ENCODE measurements at places on chromosomes 1 and 21.

DNA sequence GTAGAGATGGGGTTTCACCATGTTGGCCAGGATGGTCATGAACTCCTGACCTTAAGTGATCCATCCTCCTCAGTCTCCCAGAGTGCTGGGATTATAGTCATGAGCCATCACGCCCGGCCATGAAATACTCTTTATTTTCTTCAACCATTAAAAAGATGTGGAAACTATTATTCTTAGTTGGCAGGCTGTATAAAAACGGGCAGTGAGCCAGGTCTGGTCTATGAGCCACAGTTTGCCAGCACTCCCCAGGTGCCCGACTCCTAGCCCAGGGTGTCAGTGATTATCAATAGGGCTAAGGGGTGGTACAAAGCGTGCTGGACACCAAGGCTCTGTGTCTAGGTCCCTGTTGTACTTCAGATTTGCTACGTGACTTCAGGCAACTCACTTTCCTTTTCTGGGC is 3.7 kb upstream of the TMEM61 start:
- DNase-seq, result no peak

DNA sequence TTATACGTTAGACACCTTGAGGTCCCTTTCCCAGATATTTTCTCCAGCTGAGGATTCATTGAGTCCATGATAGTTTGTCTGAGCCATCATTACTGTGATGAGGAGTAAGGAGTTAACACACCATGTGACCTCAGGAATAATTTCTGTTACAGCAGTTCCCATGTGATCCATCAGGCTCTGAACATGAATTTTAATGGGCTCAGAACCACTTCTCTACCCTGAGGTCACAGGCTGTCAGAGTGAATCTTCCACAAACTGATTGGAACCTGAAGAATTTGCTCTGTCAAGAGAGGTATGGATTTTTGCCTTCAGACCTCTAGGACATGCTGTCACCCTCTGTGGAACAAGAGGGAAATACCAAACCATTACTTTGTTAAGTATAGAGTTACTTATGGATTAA is 81.0 kb downstream of the NTMT2 start:
- DNase-seq, result no peak

GRCh38 chr21:15421947-15422346 is 307.8 kb upstream of the USP25 start:
- DNase-seq, result no peak

DNA sequence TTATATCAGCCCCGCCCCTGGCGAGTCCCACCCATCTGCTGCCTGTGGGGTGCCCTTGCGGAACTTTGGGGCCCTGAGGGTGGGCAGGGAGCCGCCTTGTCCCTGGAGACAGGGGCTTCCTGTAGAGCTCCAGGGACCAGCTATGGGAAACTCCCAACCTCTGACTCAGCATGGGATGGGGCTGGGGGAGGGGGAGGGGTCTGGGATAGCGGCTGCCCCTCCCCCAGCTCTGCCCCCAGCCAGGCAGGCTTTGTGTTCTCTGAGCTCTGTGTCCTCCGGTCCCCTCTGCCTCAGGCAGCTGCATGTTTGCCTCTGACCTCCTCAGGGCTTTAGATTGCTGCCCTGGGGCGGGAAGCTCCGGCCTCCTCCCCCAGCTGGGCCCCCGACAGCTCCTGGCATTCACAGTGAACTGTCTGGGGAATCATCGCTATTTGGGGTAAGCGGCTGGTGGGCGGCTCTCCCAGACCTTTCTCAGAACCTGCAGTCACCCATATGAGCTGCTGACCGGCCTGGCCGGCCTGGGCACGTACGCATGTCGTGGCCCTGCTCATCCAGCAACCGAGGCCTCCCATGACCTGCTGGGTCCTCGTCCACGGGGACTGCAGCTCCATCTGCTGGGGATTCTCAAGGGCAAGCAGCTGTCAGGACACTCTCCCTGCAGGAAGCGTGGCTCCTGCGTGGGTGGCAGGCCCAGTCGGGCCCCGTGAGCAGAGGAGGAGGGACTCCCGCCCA is 17.1 kb downstream of the ARHGEF16 start:
- no peak for DNase-seq

DNA sequence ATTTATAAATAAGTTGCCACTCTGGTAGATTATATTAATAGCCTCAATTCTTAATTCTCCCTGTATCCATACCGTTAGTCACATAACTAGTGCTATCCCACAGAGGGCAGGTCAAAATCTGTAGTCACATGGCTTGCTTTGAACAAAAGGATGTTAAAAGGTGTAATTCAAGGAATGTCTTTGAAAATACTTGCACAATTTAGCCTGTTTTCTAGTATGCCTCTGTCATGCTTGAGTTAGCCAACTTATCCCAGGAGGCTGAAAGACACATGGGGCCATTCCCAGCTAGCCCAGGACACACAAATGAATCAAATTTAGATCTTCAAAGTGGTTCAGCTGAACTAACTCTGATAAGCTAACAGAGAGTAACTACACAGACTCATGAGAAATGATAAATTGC is 758.5 kb upstream of the NEGR1 start:
- no peak for DNase-seq

DNA sequence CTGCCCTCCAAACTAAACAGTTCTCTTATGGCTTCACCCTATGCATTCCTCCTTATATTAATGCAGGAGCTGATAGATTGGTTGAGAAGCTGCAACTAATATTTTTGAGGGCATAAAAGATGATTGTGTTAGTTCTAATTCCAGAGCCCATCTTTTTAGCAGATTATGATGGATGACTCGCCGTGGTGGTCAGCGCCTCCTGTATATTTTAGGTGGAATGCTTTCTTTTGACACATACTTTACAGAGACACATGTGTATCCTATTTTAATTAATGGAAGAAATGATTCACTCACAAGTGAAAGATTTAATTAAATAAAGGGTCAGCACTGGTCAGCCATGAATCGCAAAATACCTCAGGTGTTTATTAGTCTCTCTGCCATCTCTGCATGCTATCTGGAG is 120.7 kb downstream of the TM2D1 start:
- DNase-seq, result no peak

DNA sequence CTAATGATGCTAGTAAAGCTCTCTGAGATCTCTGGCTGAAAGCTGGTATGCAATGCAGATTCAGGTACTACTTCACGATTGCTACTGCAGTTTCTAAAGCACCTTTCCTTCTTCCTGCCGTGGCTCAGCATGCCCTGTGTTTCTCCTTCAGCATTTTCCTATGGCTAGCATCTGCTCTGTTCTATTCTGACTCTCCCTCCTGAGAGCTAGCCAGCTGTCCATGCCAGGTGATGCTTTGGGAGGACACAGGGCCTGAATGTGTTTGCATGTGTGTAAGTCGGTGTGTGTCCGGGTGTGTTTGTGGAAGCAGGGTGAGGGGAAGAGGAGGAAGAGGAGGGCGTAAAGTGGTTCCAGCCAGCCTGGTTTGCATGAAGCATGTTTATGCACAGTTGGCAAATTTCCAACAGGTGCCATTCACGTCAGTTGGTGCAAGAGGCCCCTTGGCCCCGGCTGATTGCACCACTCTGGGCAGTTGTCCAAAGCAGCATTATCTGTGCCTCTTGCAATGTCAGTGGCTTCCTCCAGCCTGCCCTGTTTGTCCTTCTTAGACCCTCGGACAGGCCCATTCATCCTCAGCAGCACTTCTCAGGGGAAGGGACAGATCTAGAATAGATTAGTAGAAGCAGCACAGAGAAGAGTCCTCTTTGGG is 433.3 kb downstream of the DISC1 start:
- no peak for DNase-seq

- no peak for DNase-seq
Observed at GRCh38 chr1:188277771-188278170, 1449.0 kb downstream of the PLA2G4A start.

GRCh38 chr1:212959266-212960220 is 9.2 kb downstream of the VASH2 start:
- no peak for DNase-seq

DNA sequence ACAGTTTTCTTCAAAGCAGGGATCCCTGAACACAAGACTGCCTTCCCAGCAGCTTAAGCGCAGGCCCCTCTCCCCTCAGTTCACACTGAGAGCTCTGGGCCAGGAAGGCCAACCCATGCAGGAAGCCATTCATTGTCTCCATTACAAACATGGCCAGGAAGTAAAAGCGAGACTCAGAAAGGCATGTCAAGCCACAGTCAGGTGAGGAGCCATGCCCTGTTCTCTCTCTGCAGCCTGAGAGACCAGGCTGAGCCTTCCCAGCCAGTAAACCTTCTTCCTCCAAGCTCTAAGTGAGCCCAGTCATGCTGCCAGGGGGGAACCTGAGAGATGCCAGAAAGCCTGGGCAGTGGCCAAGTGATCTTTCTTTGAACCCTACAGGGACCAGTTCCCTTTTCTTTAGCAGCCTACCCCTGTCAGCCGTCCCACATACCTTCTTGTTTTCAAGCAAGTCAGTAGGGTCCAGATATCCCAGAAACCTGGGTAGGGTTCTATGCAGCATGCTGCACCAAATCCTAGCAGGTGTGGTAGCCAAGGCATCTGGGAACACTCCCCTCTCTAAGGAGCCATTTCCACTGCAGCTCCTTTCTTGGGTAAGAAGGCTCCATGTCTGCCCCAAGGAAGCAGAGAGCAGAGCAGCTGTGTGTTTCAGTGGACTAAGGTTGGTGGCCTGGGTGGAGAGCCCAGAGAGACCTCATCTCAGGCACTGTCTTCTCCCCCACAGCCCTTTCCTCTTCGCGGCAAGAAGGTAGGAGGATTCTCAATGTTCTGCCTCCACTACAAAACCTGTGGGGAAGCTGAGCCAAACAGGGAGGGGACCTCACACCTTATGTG is 977 bp downstream of the TRAF3IP3 start:
- DNase-seq, result no peak

GRCh38 chr1:84643183-84643582 is 47.1 kb downstream of the SSX2IP start:
- DNase-seq, result no peak

DNA sequence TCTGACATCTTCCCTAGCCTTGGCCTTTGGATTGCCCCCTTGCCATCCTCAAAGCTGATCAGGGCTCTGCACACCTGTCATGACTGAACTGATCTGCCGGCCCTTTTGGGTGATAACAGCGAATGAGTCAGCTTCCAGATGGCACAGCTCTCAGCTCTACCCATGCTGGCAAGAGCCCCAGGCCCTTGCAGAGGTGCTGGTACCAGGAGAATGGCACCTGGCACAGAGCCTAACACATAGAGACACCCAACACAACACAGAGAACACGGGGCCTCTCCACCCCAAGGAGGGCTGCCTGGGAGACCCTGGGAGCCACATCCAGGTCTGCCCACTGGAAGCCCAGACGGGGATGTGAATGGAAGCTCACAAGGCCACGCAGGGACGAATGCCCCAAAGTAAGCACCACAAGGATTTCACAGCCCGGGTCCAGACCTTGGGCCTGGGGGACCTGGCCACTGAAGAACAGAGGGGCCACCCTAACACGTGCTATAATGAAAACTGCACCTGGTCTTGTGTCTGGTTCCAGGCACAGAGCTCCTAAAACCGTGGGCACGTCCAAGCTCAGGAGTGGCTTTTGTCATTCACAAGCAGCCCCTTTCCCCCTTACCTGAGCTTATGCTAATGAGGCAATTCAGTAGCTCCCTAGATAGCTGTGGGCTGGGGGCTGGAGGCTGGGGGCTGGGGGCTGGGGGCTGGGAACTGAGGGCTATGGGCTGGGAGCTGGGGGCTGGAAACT is 160.5 kb downstream of the NPHP4 start:
- no peak for DNase-seq

DNA sequence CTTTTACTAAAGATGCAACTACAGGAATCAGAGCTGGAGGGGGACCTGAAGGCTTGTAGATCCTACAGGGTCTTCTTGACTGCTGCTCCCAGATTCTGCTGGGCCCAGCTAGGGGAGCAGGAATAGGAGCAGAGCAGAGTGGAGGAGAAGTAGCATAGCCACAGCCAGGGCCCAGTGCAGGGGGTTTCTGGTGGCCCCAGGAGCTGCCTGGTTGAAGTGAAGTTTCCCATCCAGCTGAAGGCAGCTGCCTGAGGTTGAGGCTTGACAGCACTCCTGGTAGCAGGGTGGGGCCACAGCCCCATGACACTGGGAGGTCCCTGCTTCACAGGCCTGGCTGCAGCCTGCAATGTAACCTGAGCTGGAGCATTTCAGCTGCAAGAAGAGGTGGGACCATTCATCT is 2.0 kb upstream of the INPP5B start:
- no peak for DNase-seq

DNA sequence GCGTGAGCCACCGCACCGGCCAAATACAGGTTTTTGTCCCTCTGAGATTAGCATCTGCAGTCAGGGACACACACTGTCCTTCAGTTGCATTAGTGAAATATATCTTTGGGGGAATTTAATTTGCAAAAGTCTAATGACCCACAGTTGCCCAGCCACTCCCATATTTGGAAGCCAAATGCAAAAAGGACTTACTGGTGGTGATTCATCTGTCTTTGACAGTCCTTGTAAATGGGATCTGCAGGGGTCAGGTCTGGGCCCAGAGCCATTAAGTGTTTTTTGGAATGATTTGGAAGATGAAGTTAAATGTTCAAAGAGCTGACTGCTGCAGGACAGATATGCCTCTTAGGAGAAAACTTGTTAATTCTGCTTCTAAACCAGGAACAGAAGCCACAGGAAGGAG is 44.6 kb upstream of the DNASE2B start:
- DNase-seq, result no peak

DNA sequence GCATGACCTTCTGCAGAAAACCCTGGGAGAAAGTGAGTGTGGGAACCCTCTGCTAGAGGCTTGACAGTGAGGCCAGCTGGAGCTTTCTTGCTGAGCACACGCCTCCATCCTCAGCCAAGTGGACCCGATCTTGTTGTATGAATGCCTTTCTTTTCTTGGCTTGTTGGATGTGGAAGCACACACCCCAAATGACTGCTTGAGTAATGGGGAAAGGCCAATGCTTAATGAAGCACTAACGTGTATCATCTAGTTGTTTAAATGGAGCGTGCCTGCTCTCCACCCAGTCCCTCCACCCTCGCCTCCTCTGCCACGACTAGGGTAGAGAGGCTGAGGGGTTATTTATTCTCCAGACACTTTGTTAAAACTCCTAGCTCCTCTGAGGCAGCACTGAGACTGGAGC is 54.3 kb upstream of the IKBKE start:
- no peak for DNase-seq

- DNase-seq, result no peak
Observed at GRCh38 chr21:17726047-17726829, 92.9 kb downstream of the C21orf91 start.

- DNase-seq, result no peak
Observed at GRCh38 chr1:234990328-234990675, 138.3 kb downstream of the TOMM20 start.

- DNase-seq, result no peak
Observed at GRCh38 chr1:109705411-109705810, 6.6 kb upstream of the GSTM5 start.

DNA sequence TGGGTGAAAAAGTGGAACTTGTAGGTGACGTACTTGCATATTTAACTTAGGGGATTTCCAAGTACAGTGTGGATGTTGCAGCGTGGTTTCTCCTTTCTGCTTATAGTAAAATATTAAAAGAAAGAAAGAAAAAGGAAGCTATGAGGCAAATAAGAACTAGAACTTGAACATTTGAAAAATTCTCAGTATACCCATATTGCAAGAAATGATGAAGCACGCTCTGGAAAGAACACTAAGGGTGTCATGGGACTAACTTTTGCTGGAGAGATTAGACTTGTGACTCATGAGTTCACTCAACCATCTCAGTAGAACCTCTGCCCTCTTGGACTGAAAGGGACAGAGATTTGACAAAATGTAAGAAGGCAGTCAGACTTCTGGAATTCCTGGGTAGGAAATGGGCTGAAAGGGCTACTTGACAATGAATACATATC is 704.5 kb upstream of the ADGRL4 start:
- no peak for DNase-seq

All from anterior cingulate cortex (tissue), 58 donors.